T-helper 2 cell (primary cell): ENCODE measurements at places on chromosomes 1 and 21.

GRCh38 chr1:113930499-113931161, 1.5 kb downstream of the HIPK1 start:
- peak; percentile 90 for DNase-seq

DNA sequence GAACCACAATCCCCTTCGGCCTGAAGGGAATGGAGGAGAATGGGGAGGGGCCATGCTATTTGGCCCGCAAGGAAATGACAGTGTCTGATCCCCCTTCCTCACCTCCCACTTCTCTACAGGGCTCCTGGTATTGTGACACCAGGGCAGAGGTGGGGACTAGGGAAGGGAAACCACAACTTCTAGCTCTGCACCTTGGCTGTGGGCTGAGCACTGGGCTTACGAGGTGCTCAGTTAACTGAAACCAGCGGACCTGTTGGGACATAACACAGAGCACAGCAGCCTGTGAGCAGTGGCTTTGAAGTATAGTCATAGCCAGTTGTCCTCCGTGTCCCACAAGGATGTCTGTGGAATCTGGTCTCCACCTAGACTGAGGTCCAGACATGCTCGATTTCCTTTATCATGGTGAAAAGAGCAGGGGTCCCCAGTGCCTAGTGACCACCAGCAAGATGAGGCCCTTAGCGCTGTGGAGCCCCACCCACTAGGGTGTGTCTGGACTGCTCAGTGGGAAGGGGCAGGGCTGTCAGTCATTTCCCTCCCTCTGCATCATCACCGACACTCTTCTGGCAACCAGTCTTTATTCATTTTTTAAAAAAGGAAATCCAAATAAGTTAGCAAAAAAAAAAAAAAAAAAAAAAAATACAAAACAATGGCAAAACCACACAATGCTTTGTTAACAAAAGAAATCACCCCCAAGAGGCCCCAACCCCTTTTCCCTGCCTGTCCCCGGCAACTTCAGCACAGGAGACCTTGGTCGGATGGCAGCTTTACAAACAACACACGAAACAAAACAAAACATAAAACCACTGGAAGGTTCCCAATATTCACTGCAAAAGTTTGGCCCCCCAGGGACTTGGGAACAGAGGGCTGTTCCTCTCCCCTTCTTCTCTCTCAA, 3.0 kb downstream of the MYOG start:
- DNase-seq: no peak

DNA sequence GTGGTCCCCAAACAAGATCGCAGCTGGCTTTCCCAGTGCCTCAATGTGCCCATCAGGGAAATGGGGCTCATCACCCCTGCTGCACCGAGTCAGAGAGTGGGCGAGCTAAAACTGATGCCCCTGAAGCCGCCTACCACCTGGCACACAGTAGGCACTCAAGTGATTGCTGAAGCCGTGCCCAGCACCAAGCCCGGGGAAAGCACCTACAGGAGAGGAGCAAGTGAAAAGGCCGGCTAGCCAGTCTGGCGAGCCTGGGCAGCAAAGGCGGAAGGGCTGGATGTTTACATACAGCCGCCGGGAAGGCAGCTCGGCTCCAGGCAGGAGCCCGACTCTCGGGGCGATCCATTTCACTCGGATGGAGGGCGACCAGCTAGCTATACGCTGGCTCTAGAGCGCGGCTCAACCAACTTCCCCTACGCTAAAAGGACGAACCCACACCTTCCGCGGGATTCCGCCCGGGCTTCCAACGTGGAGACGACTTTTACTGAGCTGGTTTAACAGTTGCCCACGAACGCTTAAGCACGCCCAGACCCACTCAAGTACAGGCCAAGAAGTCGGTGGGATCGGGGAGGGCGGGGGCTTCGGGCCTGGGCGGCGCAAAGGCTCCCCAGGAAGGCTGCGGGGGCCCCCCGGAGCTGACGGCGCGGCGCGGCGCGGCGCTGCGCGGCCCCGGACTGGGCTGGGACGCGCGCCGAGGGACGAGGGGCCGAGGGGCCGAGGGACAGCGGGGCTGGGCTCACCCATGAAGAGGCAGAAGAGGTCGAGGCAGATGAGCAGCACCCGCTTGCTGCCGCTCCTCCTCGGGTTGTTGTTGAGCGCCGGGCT, 1.0 kb downstream of the PLPP3 start:
- no peak for DNase-seq

DNA sequence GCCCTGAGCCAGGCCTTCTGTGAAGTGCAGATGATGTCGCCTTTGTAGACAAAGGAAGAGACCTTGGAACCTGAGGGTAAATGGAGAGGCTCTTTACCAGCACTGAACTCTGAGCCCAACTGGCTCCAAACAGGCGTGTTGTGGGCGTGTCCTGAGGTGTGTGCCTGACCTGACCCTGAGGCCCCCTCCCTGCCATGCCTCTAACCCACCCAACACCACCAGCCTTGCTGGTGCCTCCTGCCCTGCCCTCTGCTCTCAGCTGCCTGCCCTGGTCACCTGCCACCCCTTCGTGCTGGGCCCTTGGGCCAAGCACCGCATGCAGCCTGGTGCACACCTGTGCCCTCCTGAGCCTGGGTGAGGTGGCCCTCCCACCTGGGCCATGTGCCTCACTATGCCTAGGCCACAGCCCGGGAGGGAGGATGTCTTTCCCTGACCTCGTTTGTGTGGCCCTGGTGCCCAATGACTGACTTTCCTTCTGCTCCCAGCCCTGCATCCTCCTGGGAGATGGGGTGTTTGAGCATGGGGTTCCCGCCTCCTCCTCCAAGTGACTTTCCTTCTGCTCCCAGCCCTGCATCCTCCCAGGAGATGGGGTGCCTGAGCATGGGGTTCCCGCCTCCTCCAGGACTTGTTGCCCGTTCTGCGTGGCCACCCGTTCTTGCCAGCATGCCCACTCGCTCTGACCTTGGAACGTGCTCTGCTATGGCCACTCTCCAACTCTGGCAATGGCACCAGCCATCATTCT, 157.0 kb downstream of the PCBP3 start:
- DNase-seq: no peak

DNA sequence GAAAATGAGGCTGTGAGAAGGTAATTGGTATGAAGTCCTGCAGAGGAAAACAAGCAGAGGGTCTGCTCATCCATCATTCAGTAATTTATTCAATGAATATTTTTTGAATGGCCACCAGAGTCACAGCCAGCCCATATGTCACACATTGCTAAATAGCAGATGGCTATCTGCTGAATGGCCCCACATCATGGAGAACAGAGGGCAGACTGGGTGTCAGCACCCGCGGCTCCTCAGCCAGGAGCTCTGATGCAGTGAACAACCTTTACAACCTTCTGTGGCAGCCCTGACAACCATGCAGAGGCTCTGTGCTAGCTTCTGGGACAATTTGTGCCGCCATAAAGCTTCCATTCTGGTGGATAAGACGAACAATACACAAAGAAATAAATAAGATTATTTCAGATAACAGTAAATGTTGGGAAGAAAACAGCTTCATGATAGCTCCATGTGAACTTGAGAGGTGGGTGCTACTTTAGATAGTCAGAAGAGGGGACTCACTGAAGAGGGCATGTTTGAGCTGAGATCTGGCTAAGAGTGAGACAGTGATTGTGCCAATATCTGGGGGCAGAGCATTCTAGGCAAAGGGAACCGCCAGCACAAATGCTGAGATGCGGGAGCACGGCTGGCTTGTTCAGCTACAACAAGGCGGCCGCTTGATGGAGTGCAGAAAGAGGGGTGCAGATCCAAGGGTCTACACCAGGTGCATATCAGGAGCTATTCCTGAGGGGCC, 2.8 kb upstream of the C1orf210 start:
- DNase-seq: no peak

GRCh38 chr21:20419772-20420171, 578.4 kb upstream of the NCAM2 start:
- no peak for DNase-seq

GRCh38 chr1:231774719-231775335, 148.2 kb downstream of the DISC1 start:
- no peak for DNase-seq

- DNase-seq: no peak
Observed at GRCh38 chr1:234691567-234691966, 81.6 kb upstream of the IRF2BP2 start.

GRCh38 chr1:189596197-189596596, 881.5 kb downstream of the BRINP3 start:
- no peak for DNase-seq

DNA sequence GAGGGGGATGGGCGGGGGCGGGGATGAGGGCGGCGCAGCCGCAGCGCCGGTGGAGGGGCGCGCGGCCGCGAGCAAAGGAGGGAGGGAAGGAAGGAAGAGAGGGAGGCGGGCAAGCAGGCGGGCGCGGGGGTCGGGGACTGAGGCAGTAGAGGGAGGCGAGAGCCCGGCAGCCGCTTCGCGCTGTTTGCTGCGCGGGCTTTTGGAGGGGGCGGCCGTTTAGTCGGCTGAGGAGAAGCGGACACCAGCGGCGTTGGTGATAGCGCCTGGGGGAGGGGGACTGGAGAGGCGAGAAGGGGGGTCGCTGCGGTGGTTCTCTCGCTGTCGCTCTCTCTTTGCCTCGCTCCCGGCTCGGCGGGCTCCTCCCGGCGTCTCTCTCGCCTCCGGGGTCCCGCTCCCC, at the start of gene HS2ST1:
Gene HS2ST1, plus strand, starts transcription at position 35 of the 397 bp plus-strand sequence.
- DNase-seq: no peak

- no peak for DNase-seq
Observed at GRCh38 chr1:247529771-247530355, 6.4 kb downstream of the OR2C3 start.

GRCh38 chr1:113783254-113784103, 24.2 kb upstream of the PHTF1 start:
- DNase-seq: no peak

DNA sequence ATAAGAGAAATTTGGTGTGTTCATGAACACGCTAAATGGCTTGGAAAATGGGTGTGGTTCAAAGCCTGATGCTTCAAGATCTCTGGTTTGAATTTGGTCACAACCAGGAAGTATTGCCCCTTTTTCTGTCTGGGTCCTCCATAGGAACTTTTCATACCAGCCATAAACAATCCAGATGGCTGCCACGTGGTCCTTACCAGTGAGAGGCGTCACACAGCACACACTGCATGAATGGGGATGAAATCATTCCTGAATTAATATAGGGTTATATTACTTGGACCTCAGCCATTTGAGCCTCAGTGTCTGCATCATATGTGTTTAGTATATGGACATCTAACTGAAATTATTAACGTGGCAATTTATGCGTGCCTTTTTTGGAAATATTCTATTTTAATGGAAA, 64.0 kb downstream of the PRRX1 start:
- DNase-seq: no peak

GRCh38 chr1:156089704-156090103, 7.4 kb upstream of the MEX3A start:
- DNase-seq: no peak

DNA sequence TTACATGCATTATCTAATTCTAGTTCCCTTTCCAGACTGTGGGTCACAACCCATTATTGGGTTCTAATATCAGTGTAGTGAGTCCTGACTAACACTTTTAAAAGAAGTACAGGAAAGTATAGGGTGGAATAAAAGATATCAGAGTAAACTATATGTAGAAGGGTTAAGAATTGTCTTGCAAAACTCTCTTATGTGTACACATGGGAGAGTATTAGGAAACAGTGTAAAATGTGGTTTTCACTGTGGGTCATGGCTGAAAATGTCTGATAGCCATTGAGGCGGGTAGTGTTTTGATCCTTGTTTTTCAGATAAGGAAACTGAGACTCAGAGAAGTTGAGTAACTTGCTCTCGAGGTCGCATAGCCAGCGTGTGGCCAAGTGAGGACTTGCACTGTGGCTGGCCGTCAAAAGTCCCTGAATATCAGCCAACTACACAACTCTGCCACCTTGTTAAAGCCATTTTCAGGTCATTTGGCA, 18.5 kb upstream of the MTARC1 start:
- DNase-seq: no peak

DNA sequence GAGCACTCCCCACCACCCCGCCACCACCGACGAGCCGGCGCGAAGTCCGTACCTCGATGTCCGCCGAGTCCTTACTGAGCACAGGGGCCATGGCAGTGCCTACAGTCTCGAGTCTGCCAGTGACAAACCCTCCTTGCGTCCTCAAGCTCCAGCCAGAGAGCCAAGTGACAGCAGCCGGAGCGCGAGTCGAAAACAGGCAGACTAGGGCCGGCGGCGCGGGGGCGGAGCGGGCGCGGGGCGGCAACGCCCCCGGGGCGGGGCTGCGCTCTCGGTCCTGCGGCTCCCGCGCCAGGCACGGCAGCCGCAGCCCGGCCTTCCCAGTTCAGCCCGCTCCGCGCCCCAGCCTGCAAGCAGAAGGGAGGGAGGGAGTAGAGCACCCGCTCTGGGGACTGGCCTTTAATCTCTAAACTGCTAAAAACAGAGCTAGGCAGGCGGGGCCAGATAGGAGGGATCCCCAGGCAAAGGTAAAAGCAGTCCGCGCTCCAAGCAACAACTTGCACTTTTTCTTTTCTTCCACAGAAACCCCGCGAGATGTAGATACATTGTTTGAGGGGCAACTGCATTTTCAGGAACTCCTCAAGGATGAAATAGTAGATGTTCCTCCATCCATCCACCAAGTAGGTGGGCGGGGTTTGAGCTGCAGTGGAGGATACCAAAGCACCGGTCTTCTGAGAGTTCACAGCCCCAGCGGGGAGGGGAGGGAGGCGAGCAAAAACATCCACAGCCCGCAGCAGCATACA, at the start of gene DPYD:
Gene DPYD, minus strand, starts transcription at position 203 of the 740 bp plus-strand sequence. Its CDS starts 112 bp downstream, at position 91.
- DNase-seq: peak; percentile 94

- no peak for DNase-seq
Observed at GRCh38 chr1:7684861-7685635, 86.0 kb upstream of the VAMP3 start.

DNA sequence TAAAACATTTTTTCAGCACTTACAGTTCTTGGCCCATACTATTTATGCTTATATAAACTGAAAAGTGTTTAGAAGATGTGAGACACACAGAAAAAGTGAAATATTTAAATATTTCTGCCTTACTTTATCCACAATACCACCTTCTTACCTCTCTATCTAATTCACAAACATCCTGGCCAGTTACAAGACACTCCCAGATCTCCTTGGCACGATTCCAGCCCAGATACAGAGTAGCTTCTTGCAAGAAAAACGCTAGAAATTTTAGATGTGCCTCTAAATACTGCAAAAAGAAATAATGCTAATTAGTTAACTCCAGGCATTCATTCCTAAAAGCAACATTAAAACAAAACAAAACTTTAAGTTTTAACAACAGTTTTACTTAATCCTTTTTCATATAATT, 68.4 kb downstream of the USP24 start:
- no peak for DNase-seq

DNA sequence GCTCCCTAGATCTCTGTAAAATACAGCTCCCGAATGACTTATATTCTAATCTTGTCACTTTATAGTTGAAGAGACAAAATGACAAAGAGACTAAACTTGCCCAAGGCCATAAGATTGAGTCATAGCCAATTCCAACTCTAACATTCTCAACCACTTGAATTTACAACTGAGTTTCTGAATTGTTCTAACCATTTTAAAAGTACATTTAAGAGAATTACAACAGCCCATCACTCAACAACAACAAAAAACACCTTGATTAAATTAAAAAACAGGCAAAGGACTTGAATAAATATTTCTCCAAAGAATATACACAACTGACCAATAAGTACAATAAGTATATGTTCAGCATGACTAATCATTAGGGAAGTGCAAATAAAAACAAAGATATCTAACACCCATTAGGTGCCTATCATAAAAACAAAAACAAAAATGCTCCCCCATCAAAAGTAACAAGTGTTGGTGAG, 8.7 kb upstream of the ADCY10 start:
- no peak for DNase-seq
